ENCODE measurements at places on chromosomes 3 and 15. TPM values are rescaled to one million over a fixed set of nuclear protein-coding genes. Genes with fewer than 3 reads are reported as not detected.

- no peak for DNase-seq
These were observed 1.1 kb downstream of the HHATL start for GRCh38 chr3:42701371-42702065.

DNA sequence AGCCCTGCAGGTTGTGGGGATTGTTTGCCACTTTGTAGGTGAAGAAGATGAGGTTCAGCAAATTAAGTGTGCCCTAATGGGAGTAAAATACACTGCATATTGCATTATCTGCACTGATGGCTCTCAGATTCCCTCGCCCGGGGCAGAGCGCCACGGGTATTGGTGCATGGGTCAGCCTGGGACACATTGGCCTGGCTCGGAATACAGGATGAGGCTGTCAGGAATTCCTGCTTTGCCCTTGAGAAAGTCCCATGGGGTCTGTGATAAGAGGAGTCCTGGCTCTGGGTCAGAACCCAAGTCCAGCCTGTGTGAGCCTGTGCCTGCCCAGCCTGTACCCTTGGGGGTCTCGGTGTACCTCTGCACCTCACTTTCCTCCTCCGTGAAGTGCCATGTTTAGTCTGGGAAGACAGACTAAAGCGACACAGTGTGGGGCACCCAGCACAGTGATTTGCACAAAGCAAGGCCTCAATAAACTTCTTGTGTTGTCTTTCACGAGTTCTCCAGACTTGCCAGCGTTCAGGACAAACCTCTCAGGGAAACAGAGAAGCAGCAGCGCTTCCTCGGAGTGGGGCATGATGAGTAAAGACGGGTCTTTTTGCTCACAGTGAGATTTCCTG lies 107.6 kb downstream of the LRRK1 start:
- no peak for DNase-seq

- no peak for DNase-seq
These were observed 251.2 kb upstream of the VEPH1 start for GRCh38 chr3:157754451-157754850.

DNA sequence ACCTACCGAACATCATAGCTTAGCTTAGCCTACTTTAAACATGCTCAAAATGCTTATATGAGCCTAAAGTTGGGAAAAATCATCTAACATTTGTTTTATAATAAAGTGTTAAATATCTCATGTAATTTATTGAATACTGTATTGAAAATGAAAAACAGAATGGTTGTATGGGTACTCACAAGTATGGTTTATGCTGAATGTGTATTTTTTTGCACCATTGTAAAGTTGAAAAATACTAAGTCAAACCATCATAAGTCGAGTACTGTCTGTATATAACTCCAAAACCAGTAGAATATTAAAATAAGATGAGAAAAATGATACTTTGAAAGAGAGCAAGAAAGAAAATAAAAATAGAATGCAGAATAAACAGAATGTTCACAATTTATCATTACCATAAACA lies 115.7 kb downstream of the ZNF280D start:
- no peak for DNase-seq

The PLXNA1 gene
- polyA plus RNA-seq: 57.2 TPM

The ZNF501 gene
- polyA plus RNA-seq: 3.7 TPM

The CCDC71 gene
- 33.3 TPM for polyA plus RNA-seq
